ENCODE measurements at places on chromosomes 4 and X. TPM values are rescaled to one million over a fixed set of nuclear protein-coding genes. Genes with fewer than 3 reads are reported as not detected.

GRCh38 chr4:105483840-105484239 is 10.0 kb upstream of the PPA2 start:
- DNase-seq: no peak

DNA sequence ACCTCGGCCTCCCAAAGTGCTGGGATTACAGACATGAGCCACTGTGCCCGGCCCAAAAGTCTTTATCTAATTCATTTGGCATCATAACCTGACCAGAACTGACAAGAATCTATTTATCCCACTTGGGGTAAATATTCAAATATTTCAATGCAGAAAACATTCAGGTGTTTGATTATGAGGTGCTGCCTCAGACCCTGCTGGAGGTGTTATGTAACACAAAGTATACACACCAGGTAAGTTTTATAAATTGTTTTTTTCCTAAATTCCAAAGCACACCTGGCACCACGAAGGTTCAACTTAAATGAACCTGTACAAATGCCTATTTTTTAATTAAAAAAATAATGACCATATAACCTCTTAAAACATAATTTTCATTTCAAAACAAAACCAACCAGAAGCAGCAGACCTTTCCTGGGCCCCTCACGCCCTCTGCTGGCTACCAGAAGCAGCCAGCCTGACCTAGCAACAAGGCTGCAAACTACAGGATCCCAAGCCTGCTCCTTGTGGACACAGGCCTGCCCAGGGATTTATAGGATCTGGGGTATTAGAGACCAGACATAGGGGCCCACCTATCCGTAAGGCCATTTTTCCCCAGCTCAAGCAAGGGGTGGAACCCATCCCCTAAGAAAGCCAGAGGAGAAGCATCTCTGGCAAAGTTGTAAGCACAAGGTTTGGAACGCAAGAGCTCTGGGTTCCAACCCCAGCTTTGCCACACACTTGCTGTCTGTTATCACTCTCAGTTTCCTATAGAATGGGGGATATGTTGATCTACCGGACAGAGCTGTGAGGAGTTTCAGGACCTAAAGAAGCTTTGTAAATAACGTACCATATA is 11.7 kb downstream of the OTUD5 start:
- DNase-seq: peak; percentile 65

DNA sequence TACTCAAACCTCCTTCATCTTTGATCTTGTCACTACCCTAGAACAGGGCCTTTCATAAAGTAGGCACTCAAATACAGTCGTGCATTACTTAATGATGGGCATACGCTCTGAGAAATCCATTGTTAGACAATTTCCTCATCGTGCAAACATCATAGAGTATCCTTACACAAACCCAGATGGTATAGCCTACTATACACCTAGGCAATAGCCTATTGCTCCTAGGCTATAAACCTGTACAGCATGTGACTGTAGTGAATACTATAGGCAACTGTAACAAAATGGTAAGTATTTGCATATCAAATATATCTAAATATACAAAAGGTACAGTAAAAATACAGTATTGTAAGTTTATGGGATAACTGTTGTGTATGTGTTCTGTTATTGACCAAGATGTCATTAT is 31.9 kb downstream of the CLDN2 start:
- no peak for DNase-seq

- no peak for DNase-seq
These were observed 112.5 kb downstream of the CCNG2 start for GRCh38 chr4:77269505-77269904.

- DNase-seq: no peak
These were observed 22.9 kb downstream of the EXOC1 start for GRCh38 chr4:55876387-55876786.

The ZAR1 gene
- total RNA-seq: not detected

The USP17L27 gene
- not detected for total RNA-seq

The PAGE4 gene
- not detected for total RNA-seq

The HPGDS gene
- total RNA-seq: not detected

The NDST4 gene
- total RNA-seq: not detected

The CSN1S1 gene
- not detected for total RNA-seq

GRCh38 chr4:37872310-37872988 is 18.4 kb upstream of the TBC1D1 start:
- DNase-seq: no peak

The ZFYVE28 gene
- 12.1 TPM for total RNA-seq

- no peak for DNase-seq
These were observed 6.5 kb downstream of the SHOX start for GRCh38 chrX:636981-637659.

- no peak for DNase-seq
These were observed 450.2 kb downstream of the PCDH18 start for GRCh38 chr4:137082061-137082460.

- no peak for DNase-seq
These were observed 21.7 kb downstream of the PJA1 start for GRCh38 chrX:69143530-69143929.

- DNase-seq: no peak
These were observed 84.9 kb upstream of the TET2 start for GRCh38 chr4:105061731-105062130.

- no peak for DNase-seq
These were observed 252.3 kb upstream of the WDFY3 start for GRCh38 chr4:85218756-85219155.

GRCh38 chr4:27835851-27836250 is 975.2 kb downstream of the STIM2 start:
- no peak for DNase-seq

- no peak for DNase-seq
These were observed 262.1 kb upstream of the CXXC4 start for GRCh38 chr4:104756837-104757236.

DNA sequence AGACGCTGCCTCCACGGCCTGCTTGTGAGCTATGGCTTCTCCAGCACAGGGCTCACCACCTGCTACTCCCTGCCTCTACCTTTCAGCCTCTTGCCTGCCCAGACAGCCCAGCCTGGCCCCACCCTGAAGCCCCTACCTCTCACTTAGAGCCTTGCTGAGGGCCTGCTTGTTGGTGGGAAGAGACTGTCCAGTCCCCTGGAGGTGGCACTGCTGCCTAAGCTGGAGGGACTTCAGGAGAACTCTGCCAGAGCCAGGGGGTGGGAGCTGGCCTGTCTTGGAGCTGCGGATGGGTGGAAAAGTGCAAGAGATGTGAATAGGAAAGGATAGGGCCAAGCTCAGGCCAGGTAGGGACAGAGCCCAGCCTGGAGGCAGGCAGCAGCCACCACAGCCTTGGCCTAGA is 2.7 kb upstream of the ZNF185 start:
- DNase-seq: no peak

The TMEM47 gene
- total RNA-seq: not detected

DNA sequence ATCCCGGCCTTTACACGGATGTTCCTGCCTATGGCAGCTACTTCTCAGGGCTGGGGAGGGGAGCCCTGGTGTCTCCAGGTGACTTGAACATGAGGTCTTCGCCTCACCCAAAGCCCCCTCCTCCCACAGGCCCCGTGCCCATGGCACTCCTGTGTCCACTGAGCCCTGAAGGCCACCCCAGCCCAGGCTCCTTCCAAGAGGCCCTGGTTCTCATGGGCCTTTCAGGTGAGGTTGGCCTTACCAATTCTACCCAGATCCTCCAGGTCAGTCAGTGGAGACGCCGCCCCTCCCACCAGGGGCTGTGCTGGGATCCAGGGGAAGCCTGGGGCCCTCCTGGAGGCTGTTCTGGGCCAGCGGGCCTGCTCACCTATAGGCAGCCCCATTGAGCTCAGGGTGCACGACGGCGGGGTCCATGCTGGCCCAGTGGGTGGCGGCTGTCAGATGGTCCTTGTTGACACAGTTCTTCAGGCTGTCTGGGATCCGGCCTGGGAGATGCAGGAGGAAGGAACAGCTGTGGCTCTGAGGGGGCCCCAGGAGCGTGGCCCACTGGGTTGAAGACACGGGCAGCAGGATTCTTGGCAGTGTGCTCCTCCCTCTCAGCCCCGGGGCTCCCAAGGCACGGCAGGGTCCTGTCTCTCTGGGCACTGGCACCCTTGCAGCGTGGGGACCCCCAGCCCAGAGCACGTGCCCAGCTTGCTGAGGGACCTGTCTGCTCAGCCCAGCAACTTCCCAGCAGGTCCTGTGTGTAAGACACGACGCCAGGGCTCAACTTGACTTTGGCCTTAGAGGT is 36.2 kb downstream of the CTBP1 start:
- no peak for DNase-seq

GRCh38 chr4:25986807-25987206 is 72.8 kb downstream of the SMIM20 start:
- no peak for DNase-seq

The POU3F4 gene
- total RNA-seq: not detected

The SLC26A1 gene
- total RNA-seq: 0.92 TPM

The NLRP2B gene
- not detected for total RNA-seq

GRCh38 chr4:2891294-2891693 is 47.6 kb downstream of the ADD1 start:
- DNase-seq: no peak

The NR3C2 gene
- 21.3 TPM for total RNA-seq

- DNase-seq: no peak
These were observed 525.5 kb upstream of the BOD1L1 start for GRCh38 chr4:14152834-14153519.

DNA sequence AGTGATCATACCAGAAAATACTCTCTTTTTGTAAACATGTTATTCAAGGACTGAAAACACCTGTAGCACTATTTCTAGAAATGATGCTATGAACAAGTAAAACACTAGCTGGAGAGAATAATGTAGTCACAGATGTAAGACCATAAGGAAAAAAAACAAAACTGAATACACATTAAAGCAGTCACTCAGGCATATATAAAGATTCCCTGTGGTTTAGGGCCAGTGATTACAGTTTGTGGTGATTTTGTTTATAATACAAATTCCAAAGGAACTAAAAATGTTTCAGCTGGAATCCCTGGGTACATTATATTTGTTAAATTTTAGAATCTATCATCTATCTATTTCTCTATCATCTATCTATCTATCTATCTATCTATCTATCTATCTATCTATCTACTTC is 777.8 kb upstream of the FRG1 start:
- no peak for DNase-seq

DNA sequence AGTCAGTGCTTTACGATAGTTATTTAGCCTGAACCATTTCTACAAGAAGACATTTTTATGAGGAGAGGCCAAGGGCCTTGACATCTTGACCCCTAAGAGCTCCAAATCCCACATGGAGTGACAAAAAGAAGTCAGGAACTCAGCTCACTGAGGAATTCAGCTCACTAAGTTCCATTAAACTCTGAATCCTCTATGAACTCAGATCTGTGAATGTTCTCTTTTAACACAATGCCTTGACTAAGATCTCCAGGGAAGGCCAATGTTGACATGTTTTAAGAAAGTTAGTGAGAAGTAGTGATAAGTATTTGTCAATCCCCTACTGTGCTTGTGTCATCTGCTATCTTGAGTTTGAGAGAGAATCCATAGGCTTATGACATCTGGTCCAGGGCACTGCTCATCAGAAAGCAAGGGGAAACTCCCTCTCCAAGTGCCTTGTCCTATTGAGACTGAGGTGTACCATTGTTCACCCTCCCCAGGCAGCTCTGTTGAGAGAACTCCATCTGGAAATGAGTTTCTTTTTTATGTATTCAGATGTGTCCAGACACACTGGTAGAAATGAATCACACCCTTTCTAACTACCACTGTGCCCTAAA is 68.7 kb upstream of the PCDH19 start:
- DNase-seq: no peak

The CSN3 gene
- total RNA-seq: not detected

GRCh38 chr4:127782025-127782274 is 172 bp upstream of the HSPA4L start:
- no peak for DNase-seq

- no peak for DNase-seq
These were observed 919 bp downstream of the SOWAHD start for GRCh38 chrX:119759248-119759766.

- DNase-seq: no peak
These were observed 60.6 kb downstream of the HTRA3 start for GRCh38 chr4:8329859-8330761.

DNA sequence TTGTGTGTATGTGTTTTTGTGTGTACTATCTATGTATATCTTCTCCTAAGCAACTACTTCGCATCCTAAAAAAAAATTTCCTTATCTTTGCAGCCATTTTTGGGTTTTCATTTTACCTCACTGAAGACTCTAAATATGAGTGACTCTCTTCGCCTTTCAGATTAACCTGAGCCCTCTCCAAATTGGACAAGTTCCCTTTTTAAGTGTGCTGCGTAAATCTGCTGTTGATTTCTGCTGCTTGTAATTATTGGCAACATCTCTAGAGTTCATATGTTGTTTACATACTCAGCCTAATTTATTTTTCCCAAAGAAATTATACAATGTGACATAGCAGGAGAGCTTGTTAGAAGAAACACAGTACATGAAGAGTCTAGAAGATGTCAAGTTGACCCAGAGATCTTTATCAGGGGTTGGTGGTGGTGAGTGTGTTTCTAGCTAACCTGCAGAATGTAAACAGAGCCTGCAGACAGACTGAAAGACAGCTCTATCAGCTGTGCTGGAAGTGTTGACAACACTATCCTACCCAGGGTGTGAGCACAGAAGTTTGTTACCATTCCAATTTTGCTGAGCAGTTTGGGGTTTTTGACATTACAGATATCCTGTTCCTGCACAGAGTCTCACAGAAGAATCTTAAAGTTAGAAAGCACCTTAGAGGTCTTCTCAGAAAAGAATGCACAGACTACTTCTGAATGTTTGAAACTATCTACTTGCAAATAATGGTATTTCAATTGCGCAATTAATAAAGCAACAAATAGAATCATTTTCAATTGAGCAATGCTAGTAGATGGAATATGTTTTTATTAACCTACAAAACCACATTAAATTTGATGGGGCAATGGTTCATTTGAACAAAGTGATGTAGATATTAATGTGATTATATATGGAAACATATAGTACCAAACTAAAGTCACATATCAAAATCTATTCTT is 12.5 kb downstream of the SOX3 start:
- DNase-seq: no peak

GRCh38 chr4:72397314-72397713 is 171.7 kb downstream of the ADAMTS3 start:
- no peak for DNase-seq

- DNase-seq: no peak
These were observed 81.9 kb upstream of the SCML1 start for GRCh38 chrX:17655211-17656034.

The CAPN6 gene
- total RNA-seq: not detected

GRCh38 chr4:7873881-7874280 is 65.8 kb downstream of the AFAP1 start:
- DNase-seq: no peak

The APBB2 gene
- 12.6 TPM for total RNA-seq

- DNase-seq: no peak
These were observed 64.7 kb downstream of the TMEM156 start for GRCh38 chr4:38967260-38968095.

The SPATA4 gene
- not detected for total RNA-seq

GRCh38 chr4:29375716-29376115 is 1344.5 kb upstream of the PCDH7 start:
- no peak for DNase-seq

The CRMP1 gene
- 0.10 TPM for total RNA-seq

The DRP2 gene
- total RNA-seq: 0.10 TPM

DNA sequence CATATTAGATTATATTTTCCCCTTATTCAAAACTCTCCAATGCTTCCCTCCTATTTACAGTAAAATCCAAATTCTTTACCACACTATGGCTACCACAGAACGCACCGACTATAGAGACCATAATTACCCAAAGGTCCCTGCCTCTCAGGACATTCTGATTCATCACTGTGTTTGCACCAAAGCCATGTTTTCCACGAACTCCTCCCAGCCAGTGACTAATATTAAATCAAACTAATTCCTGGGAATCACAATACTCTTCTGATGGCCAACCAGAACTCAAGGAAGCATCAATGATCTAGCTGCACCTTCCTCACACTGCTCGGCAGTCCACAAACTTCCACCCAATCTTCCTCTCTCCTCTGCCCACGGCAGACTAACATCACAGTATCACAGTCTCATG is 24.2 kb upstream of the EDNRA start:
- no peak for DNase-seq

Measured in B cell (primary cell).